ENCODE measurements at places on chromosomes 16 and 17.

- DNase-seq: no peak
Measured at GRCh38 chr16:30725418-30725792, 22.8 kb upstream of the PHKG2 start.

DNA sequence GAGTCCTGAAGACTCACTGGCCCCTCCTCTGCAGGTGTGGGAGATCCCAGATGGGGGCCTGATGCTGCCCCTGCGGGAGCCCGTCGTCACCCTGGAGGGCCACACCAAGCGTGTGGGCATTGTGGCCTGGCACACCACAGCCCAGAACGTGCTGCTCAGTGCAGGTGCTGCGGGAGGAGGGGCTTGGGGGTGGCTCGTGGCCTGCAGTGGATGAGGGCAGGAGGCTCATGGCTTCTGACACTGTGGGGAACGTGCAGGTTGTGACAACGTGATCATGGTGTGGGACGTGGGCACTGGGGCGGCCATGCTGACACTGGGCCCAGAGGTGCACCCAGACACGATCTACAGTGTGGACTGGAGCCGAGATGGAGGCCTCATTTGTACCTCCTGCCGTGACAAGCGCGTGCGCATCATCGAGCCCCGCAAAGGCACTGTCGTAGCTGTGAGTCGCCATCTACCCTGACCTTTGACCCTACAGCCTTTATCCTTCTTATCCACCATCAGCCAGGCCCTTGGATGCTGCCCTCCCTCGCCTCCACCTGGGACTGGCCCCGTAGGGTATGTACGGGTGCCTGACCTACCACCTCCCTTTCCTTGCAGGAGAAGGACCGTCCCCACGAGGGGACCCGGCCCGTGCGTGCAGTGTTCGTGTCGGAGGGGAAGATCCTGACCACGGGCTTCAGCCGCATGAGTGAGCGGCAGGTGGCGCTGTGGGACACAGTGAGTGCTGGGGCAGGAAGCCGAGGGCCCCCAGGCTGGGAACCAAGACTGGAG lies 3.6 kb downstream of the CORO1A start:
- no peak for DNase-seq

GRCh38 chr16:55120408-55120807 lies 189.7 kb downstream of the IRX5 start:
- DNase-seq: no peak

DNA sequence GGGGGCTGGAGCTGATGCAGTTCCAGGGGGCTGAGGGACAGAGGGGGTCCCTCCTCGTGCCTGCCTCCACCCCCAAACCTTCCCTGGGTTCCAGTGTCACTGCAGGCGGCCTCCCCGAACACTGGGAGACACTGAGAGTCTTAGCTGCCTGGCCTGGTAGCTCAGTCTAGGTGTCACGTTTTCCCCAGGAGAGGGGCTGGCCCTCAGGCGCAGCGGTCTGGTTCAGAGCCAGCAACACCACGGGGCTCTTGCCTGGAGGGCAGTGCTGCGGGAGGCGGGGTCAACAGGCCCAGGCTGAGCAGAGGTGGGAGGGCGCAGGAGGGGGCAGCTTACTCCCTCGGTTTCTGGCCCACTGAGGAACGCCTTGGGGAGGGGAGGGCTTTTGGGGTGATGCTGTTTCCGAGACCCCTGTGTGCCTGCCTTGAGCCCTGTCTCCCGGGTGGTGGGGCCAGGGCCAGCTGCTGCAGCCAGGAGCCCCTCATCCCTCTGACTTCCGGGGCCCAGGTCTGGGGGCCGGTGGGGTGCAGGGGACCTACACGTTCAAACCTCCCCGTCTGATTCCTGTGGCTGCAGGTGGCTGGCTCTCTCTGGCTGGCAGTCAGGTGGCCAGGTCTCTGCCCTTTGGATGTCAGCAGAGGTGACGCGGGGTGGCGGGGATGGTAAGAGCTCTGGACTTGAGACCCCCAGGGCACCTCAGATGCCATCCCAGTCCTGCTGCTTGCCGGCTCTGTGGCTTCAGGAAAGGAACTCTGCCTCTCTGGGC lies 89.3 kb upstream of the GSE1 start:
- no peak for DNase-seq

- no peak for DNase-seq
Measured at GRCh38 chr17:15776871-15777270, 44.8 kb downstream of the TBC1D26 start.

DNA sequence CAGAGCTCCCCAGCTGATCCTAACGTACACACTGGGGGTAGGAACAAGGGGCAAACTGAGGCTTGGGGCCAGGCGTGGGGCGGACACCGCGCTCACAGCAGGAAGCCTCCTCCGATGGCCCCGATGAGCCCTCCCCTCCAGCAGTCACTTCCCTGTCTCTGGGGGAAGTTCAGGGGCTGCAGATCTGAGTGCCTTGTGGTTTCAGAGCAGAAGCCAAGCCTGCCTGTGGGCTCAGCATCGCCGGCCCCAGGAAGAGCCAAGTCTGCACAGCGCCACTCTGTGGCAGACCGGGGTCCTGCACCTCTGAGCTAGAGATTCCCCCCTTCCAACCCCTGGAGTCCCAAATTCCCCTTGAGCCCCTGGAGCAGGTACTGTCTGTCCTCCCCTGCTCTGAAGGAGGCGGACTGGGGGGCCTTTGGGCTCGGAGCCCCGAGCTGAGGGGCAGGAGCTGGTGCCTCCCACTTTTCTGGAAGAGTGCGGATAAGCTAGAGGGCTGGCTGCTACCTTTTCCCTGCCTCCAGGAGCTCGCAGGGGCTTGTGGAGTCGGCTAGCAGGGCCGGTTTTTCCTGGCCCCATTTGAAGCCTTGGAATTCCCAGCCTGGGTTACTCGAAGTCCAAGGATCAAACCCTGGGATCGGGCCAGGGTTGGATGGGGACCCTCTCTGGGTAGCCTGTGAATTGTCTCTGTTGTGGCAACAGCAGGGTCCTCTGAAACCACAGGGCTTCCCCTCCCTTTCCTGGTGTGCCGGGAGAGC lies 2.9 kb downstream of the GSE1 start:
- peak; percentile 68 for DNase-seq

GRCh38 chr17:48588528-48588927 lies 1.5 kb downstream of the HOXB3 start:
- no peak for DNase-seq

GRCh38 chr16:17372386-17372785 lies 98.4 kb downstream of the XYLT1 start:
- no peak for DNase-seq

GRCh38 chr17:67675481-67675880 lies 42.3 kb upstream of the NOL11 start:
- no peak for DNase-seq

DNA sequence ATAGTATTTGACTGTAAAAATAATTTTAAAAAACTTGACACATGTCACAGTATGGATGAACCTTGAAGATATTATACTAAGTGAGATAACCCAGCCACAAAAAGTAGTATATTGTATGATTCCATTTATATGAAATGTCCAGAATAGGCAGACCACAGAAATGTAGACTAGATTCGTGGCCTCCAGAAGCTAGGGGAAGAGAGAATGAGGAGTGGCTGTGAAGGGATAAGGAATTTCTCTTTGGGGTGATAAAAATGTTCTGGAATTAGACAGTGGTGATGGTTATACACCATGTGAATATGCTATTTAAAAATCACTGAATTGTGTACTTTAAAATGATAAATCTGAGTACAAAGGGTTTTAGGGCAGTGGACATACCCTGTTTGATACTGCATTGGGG lies 253.1 kb upstream of the DYNLRB2 start:
- no peak for DNase-seq

- no peak for DNase-seq
Measured at GRCh38 chr17:68101987-68102314, 66.4 kb downstream of the KPNA2 start.

- no peak for DNase-seq
Measured at GRCh38 chr17:7651665-7652387, 1.1 kb downstream of the ATP1B2 start.

GRCh38 chr17:43604549-43604948 lies 57.2 kb downstream of the MEOX1 start:
- no peak for DNase-seq

- no peak for DNase-seq
Measured at GRCh38 chr17:57988301-57989250, 522 bp upstream of the VEZF1 start.

DNA sequence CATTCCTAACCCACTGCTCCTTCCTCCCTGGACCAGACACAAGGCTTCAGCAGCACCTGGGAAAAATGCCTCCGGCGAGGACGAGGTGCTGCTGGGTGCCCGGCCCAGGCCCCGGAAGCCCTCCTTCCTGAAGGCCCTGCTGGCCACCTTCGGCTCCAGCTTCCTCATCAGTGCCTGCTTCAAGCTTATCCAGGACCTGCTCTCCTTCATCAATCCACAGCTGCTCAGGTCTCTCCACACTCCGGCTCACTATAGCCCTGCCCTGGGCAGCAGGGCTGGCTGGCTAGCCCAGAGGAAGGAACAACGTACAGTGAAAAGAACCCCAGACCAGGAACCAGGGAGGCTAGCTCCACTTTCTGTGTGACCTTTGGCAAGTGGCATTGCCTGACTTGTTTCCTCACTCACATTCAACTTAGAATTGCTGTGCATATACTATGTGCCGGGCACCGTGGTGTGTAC lies 26.2 kb downstream of the ABCC3 start:
- no peak for DNase-seq

DNA sequence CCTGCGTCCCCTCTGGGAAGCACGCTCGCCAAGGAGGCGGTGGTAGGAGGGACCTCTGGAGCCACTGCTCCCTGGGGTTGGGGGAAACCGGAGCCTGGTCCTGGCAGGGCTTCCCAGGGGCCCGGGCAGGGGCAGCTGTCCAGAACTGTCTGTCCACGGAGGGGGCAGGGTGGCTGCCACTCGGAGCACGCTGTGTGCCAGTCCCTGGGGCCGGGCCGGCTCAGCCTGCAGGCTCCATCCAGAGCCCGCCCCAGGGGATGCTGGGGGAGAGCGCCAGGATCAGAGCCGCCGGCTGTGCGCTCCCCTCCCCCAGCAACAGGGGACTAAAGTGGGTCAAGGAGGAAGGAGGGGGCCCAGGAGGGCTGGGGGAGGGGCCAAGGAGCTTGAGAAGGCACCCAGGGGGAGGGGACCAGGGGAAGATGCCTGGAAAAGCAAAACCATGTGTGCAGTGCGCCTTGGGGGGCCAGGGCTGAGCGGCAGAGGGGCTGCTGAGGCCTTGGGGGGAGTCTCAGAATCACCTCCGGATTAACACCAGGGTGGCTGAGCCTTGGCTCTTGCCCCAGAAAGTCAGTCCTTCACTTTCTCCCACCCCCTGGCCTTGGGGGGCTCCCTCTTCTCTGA lies 21.3 kb downstream of the ZNF423 start:
- no peak for DNase-seq

All from fibroblast of skin of left biceps (primary cell).